ENCODE measurements at places on chromosomes 4 and X.
A peak's percentile ranks its signal among the peaks of the same experiment; 100 is the strongest.

- DNase-seq: no peak
Observed at GRCh38 chr4:137510557-137511265, 21.6 kb downstream of the PCDH18 start.

GRCh38 chr4:171378323-171378722 lies 434.9 kb upstream of the GALNTL6 start:
- no peak for DNase-seq

GRCh38 chr4:37795581-37796195 lies 30.8 kb upstream of the PGM2 start:
- no peak for DNase-seq

DNA sequence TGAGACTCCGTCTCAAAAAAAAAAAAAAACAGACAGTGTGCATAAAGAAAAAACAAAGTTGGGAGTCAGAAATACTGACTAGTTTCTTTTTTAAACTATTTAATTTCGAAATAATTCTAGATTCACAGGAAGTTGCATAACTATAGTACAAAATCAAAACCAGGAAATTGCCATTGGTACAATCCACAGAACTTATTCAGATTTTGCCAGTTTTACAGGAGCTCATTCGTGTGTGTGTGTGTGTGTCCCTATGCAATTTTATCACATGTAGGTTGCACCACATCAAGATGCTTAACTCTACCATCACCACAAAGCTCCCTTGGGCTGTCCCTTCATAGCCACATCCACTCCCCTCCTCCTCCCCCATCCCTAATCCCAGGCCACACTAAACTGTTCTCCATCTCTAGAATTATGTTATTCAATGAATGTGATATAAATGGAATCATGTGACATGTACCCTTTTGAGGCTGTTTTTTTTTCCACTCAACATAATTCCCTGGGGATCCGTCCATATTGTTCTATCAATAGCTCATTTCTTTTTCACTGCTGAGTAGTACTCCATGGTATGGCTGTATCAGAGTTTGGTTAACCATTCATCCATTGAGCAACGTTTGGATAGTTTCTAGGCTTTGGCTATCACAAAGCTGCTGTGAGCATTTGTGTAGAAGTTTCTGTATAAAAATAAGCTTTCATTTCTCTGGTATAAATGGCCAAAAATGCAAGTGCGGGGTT lies 16.3 kb upstream of the DDX3X start:
- DNase-seq: no peak

DNA sequence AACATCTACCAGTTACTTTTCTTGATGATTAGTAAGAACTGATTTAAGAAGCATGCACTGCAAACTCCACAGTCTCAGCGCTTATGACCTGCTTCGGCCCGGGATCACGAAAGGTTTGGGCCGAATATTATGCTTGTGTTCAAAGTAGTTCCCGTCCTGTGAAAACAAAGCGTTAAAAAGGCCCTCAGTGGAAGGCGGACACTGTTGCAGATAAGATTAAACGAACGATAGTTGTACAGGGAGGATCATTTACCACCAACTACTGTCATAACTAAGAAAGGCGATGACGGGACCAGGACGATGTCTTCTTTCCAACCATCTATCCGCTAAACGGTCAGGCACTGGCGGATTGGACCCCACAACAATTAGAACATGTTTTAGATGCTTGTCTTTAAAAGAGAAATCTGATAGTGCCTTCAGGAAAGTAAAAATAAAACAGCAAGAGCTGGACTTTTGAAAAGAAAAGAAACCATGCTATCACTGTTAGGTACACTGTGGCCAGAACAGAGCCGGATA lies 21.1 kb downstream of the PDLIM3 start:
- DNase-seq: no peak

GRCh38 chr4:43560047-43560446 lies 667.5 kb downstream of the GRXCR1 start:
- DNase-seq: no peak

- DNase-seq: no peak
Observed at GRCh38 chr4:124684301-124684700, 28.2 kb downstream of the ANKRD50 start.

GRCh38 chr4:54727346-54727745 lies 69.6 kb downstream of the KIT start:
- no peak for DNase-seq

DNA sequence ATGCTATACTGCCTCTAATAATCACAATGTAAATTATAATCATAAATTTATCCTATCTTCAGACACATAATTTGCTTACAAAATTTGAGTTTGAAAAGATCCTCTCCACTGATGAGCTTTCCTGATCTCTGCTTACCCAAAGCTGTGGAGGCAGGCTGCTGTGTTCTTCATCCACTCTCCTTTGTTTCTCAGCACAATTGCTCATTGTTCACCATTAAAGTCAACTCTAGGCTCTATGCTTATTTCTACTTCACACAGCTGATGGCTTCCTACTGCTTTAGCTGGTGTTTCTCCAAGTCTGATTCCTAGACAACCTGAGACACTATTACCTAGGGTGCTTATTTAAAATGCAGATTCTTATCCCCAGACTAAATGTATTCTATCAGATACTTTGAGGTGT lies 319.7 kb downstream of the PCDH18 start:
- no peak for DNase-seq

DNA sequence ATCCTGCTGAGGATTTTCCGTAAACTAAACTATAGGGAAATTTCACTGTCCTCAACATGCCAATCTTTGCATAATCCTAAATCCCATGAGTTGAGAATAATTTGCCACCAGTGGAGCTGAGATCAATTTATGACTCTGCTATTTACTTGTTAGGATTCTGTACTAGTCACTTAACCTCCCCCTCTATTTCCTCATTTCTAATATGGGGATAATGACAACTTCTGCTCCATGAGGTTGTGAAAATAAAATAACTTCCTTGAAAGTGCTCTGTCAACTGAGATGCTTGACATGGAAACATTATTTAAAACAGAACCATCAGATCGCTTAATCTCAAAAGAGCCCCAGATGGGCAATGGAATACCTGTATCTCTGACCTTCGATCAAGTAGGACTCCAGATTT lies 2.6 kb upstream of the FGF16 start:
- no peak for DNase-seq

DNA sequence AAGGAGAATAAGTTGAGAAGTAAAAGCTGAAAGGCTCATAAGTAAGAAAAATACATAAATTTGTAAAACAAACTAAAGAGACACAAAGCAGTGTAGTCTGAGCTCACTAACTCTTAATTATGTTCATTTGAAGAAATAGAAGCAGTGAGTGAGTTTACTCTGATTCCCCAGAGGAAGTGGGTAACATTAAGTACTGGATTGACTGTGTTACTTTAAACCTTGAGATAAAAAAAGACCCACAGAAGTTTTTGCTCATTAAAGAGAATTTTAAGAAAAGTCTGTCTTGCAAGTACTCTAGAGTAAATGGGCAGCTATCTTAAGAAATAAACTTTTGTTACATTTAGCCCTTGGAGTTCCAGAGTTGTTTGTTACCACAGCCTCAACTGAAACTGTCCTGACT lies 2466.9 kb downstream of the PCDH7 start:
- DNase-seq: no peak

DNA sequence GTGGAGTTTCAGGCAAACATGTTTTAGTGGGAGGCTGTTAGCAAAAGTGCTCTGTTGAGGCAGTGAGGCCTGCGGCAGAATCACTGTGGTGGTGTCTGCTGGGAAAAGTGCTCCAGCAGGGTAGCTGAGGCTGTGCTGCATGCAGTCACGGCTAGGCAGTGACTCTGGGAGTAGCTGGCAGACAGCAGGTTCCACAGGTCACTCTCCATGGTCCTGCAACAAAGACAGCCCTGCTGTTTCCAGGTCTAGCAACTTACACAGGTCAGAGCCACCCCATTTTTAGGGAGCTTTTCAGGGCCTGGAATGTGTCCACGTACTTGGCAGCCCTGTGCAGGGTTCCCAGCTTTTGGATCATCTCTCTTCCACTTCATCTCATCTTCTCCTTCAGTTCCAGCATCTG lies 184.3 kb downstream of the NAA11 start:
- no peak for DNase-seq

GRCh38 chr4:91267543-91267942 lies 1036.2 kb upstream of the GRID2 start:
- no peak for DNase-seq

DNA sequence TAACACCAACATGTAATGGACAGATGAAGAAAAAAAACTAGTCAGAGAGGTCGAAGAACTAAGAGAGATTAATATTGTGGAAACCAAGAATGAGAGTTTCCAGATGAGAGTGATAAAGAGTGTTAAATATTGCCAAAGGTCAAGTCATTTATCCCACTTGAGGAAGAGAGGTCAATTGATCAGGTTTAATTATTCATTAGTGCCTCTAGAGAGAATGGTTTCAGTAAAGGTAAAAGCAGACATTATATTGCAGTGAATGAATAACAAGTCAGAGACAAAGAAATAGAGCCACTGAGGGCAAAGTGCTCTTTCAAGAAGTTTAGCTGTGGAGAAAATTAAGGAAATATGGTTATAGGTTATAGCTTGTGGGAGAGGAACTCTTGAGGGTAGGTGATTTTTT lies 263.1 kb downstream of the GUCY2F start:
- no peak for DNase-seq

DNA sequence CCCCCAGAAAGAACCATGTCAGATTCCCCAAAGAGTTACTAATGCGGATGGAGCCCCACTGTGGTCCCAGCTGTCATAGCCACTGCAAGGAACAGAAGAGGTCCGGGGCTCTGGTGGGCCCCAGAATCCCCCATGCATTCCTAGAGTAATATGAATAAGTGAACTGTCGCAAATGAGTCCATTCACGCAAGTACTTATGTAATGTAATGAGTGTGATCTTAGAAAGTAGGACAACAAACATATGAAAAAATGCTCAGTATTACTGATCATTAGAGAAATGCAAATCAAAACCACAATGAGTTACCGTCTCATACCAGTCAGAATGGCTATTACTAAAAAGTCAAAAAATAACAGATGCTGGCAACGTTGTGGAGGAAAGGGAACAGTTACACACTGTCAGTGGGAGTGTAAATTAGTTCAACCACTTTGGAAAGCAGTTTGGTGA lies 141.5 kb upstream of the RBPJ start:
- DNase-seq: peak; percentile 54

- no peak for DNase-seq
Observed at GRCh38 chr4:74464291-74464690, 19.4 kb downstream of the AREG start.

DNA sequence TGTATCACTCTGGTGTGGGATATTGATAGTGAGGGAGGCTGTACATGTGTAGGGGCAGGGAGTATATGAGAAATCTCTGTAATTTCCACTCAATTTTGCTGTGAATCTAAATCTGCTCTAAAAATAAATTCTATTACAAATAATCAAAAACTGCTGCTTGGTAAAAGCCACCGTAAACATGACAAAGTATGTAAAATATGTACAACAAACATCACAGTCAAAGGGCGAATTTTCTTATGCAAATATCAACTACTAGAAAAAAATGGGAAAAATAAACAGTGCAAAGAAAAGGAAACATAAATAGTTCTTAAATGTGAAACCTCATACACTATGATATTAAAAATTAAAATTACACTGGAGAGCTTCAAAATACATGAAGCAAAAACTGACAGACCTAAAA lies 105.1 kb upstream of the DCLK2 start:
- no peak for DNase-seq

- DNase-seq: no peak
Observed at GRCh38 chr4:159101988-159102621, 774 bp upstream of the RAPGEF2 start.

- DNase-seq: no peak
Observed at GRCh38 chr4:183200453-183200852, 101.4 kb downstream of the WWC2 start.

GRCh38 chr4:80213117-80213815 lies 16.0 kb downstream of the PRDM8 start:
- no peak for DNase-seq

- no peak for DNase-seq
Observed at GRCh38 chr4:94446386-94446785, 5.4 kb upstream of the PDLIM5 start.

DNA sequence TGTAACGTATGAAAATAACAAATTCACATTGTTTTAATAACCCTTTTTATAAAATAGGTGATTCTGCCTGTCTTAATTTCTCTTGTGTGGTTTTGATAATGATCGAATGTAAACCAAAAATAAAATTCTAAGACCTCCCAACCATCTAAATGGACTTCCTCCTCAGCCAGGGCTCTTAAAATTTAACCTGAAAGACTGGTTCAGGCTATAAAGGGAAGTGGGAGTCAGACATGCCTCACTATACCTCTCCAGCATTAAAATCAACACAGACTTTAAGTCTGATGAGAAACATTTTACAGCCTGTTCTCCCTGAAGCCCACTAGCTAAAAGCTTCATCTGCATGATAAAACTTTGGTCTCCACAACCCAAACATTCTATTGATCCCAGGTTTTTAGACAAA lies 97.6 kb upstream of the STIM2 start:
- no peak for DNase-seq

GRCh38 chr4:174418640-174419212 lies 103.6 kb downstream of the HPGD start:
- DNase-seq: no peak

DNA sequence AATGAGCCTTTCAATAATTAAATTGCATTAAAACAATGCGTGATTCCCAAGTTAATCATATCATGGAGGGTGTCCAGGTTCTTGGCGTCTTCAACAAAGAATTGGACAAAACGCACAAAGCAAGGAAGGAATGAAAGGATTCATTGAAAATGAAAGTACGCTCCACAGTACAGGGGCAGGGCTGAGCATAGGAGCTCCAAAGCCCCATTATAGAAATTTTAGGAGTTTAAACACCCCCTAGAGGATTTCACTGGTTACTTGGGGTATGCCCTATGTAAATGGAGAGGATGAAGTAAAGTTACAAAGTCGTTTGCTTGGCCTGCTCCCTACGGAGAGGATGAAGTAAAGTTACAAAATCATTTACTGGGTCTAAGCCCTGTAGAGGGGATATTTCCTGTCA lies 1910.4 kb downstream of the C4orf33 start:
- no peak for DNase-seq

GRCh38 chr4:139858436-139859205 lies 193.0 kb downstream of the MGST2 start:
- DNase-seq: peak; percentile 27

- DNase-seq: no peak
Observed at GRCh38 chrX:20789103-20789502, 522.4 kb upstream of the RPS6KA3 start.

DNA sequence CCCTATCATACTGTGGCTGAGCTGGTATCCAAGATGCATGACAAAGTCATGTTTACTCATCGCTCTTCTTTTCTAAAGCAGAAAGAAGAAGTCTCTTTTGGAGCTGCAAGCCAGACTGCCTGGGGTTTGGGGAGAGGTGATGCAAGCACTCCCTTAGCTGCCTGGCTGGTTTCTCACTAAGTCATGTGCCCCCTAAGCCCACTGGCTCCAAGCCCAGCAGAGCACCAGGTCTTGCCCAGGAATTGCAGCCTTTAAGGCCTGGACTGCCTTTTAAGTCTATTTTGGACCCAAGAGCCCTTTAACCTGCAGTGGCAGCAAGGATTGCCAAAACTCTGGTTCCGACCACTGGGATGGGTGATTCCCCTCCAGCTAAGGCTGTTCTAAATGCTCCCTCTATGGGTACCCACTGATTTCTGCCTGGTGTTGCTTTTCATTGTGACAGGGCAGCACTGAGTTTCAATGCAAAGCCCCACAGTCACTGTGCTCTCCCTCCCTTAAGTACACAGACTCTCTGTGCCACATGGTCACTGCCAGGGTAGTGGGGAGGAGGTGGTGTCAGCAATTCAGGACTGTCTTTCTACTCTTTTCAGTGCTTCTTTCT lies 548.6 kb downstream of the TLL1 start:
- DNase-seq: no peak
